ENCODE measurements at places on chromosomes 3 and 15.
A peak's percentile ranks its signal among the peaks of the same experiment; 100 is the strongest.

DNA sequence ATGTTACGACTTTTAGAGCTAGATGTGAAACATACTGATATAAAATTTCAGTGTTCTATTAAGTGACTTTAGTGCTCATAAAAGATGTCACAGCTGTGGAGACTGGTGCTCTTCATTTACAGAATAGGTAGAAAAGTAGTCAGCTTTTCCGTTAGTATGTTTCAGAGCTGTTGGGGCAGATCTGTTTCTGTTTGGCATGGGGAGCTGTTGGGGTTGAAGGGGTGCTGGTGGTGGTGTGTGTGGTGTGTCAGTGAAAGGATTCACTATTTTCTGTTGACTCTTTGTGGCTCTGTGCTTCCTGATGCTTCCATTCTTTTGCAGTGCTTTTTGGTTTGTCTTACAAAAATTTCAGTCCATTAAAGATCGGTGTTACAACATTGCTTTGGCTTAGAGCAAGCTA lies 3.2 kb downstream of the UBE2E2 start:
- DNase-seq, result no peak

DNA sequence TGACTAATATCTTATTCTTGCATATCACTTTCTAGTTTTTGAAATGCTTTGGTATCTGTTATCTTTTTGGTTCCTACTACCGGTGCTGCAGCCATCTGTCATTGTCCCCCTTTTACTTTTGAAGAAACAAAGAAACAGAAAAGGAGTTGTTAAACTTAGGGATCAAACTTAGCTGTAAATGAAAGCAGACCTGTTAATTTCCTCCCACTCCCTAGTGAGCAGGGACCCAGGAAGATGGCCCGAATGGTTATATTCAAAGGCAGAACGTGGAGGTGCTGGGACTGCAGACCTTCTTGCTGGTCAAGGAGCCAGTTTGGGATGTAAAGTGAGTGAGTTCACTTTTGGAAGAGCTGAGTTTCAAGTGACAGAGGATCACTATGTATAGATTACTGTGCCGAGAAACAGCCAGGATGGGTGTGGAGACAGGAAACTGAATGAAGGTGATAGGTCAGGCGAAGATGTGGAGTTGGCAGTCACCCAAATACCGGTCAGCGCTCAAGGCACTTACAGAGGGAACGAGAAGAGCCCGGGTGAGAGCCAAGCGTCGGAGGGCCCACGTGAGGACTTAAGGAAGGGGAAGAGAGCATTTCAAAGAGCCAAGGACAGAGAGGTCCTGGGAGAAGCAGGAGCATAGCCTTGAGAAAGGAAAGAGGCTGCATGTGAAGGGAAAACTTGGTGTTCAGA lies 20.1 kb downstream of the KBTBD8 start:
- peak; percentile 58 for DNase-seq

DNA sequence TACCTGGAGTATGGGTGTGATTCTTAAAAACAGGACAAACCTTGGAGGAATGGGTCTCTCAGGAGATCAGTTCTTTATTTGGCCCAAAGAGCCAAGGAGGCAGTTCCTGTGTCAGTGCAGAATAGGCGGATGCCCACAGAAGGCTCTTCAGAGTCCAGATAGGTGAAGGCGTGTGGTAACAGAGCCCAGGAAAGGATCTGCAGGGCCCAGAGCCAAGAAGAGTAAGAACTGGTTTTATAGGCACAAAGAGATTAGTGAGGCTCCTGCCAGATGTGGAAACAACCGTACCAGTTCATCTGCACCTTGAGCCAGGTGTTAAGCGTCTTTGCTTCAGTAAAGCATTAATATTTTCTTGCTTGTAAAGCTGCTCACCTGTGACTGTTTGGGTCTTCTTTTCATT lies 140.1 kb upstream of the BFSP2 start:
- peak; percentile 25 for DNase-seq

- DNase-seq, result no peak
Measured at GRCh38 chr15:63544258-63545026, 40.0 kb downstream of the USP3 start.
